Mesothelial cell of epicardium (in vitro differentiated cells): ENCODE measurements at places on chromosomes 4 and X.

GRCh38 chrX:72028701-72029470 is 102.8 kb downstream of the RTL5 start:
- no peak for DNase-seq
- H3K27ac ChIP-seq: peak overlapping the region; percentile 92
- H3K36me3 ChIP-seq: peaks cover 2% of the 10 kb centered on the region
- no peaks in the 10 kb centered on the region for H3K27me3 ChIP-seq
- H3K4me1 ChIP-seq: peaks cover 27% of the 10 kb centered on the region

GRCh38 chrX:109848461-109849050 is 115.5 kb upstream of the ACSL4 start:
- no peak for DNase-seq
- peak overlapping the region; percentile 5 for H3K27ac ChIP-seq
- no peaks in the 10 kb centered on the region for H3K36me3 ChIP-seq
- H3K27me3 ChIP-seq: no peaks in the 10 kb centered on the region
- peaks cover 23% of the 10 kb centered on the region for H3K4me1 ChIP-seq

DNA sequence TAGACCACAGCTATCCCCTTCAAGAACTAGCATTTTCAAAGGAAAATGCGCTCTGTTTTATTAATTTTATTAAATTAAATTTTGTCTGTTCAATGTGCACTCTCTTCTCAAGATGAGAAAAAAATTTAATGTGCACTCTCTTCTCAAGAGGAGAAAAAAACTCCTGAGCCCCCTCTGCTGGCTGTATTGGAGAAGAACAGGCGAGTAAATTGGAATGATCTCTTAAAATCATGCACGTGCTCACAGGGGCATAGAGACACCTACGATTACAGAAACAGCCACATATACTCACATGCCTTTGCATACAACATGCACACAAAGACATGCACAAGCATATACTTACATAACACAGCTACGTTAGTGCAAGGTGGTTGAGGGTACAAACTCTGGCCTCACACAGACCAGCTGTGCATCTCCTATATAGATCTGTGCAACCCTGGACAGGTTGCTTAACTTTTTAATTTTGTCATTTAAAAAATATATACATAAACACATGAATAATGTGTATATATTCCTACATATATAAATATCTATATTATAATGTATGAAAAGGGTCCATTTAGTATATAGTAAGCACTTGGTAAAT is 176.2 kb upstream of the CXorf66 start:
- no peak for DNase-seq
- H3K36me3 ChIP-seq: no peaks in the 10 kb centered on the region
- no peak overlapping the region for H3K27ac ChIP-seq
- H3K4me3 ChIP-seq: no peak overlapping the region
- no peaks in the 10 kb centered on the region for H3K4me1 ChIP-seq
- no peaks in the 10 kb centered on the region for H3K27me3 ChIP-seq

DNA sequence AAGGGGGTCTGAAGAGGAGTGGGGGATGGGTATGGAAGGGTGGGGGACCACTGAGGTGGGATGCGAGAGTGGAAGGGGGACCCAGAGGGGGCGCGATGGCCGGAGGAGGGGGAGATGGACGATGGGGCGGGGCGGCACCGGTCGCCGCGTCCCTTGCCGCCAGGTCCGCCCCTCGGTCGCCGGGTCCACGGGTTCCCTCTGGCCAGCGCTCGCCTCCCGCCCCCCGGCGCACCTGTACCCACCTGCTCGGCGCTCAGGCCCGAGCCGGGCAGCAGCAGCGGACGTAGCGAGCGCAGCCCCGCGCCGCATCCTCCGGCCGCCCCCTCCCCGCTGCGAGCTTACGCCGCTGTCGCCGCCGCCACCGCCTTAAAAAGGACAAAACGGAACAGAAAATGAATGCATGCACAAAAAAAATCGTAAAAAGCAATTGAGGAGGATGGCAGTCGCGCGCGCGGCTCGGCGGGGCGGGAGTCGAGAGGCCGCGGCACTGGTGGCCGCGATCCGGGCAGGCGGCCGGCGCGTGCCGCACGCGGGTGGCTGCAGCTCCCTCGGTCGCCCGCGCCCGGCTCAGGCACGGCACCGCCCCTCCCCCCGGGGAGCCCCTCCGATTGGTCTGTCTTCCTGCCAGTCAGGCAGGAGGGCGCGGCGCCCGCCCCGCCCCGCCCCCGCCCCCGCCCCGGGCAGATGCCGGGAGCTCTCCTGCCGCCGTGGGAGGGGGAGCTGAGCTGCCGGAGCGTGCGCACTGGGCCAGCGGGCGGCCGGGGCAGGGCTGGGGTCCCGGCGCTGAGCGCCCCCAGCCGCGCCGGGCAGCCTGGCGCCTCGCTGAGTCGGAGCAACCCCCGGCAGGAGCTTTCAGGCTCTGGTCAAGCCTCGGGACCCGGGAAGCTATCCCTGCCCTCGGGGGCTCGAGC is at the start of gene JAKMIP1:
JAKMIP1 (minus strand) TSS at position 539 of the 911 bp plus-strand sequence. CDS start 87,699 bp downstream, outside the sequence.
- peaks cover 3% of the 10 kb centered on the region for H3K4me1 ChIP-seq
- H3K27ac ChIP-seq: no peak within 1 kb of the TSS
- H3K36me3 ChIP-seq: no peaks in the 10 kb centered on the region
- peak within 1 kb of the TSS; percentile 56 for H3K4me3 ChIP-seq
- peak; percentile 94 for DNase-seq

- no peaks in the 10 kb centered on the region for H3K27me3 ChIP-seq
- no peak overlapping the region for H3K4me3 ChIP-seq
- no peak for DNase-seq
- no peaks in the 10 kb centered on the region for H3K36me3 ChIP-seq
- H3K4me1 ChIP-seq: peaks cover 7% of the 10 kb centered on the region
Observed at GRCh38 chrX:105117621-105118020, 102.9 kb downstream of the TEX13A start.

DNA sequence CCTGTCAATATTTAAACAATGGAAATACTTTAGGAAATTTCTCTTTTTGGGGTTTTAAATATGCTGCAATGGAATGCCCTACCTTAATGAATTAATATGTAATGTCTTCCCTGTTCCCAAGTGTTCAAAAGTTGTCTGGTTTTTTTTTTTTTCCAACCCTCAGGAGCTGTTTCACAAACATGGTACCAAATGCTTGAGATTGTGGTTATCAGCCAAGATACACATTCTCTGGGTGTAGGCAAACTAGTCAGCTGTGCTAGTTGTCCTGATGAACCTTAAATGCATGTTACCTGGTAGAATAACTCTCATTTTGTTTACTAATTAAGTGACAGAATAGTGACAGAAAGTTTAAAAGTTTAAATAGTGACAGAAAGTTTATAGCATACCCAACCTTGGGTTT is 50.7 kb downstream of the FHL1 start:
- no peak overlapping the region for H3K27ac ChIP-seq
- no peaks in the 10 kb centered on the region for H3K27me3 ChIP-seq
- H3K36me3 ChIP-seq: peaks cover 1% of the 10 kb centered on the region
- H3K4me3 ChIP-seq: no peak overlapping the region

GRCh38 chr4:163269166-163269565 is 63.2 kb downstream of the NPY1R start:
- no peaks in the 10 kb centered on the region for H3K4me1 ChIP-seq
- peaks cover 2% of the 10 kb centered on the region for H3K27me3 ChIP-seq
- no peak overlapping the region for H3K27ac ChIP-seq
- H3K36me3 ChIP-seq: no peaks in the 10 kb centered on the region
- no peak overlapping the region for H3K4me3 ChIP-seq
- DNase-seq: no peak

DNA sequence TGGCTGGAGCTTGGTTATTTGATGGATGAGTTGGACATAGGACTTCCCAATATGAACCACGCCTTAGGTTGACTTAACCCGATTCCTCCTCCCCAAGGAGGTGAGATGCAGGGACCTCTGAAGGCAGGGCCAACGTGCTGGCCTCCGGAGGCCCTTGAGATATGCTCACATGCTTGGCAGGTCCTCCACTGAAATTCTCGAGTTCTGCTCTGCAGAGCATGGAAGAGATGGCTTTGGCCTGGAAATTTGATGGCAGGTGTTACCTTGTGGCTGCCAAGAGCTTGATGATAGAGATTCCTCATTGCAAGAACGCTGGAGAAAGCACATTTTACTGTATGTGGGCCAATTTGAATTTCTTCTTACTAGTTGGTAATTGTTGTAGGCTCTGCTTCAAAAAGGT is 117.4 kb upstream of the LIMCH1 start:
- H3K27me3 ChIP-seq: no peaks in the 10 kb centered on the region
- no peaks in the 10 kb centered on the region for H3K36me3 ChIP-seq
- H3K27ac ChIP-seq: no peak overlapping the region
- H3K4me1 ChIP-seq: peaks cover 27% of the 10 kb centered on the region

DNA sequence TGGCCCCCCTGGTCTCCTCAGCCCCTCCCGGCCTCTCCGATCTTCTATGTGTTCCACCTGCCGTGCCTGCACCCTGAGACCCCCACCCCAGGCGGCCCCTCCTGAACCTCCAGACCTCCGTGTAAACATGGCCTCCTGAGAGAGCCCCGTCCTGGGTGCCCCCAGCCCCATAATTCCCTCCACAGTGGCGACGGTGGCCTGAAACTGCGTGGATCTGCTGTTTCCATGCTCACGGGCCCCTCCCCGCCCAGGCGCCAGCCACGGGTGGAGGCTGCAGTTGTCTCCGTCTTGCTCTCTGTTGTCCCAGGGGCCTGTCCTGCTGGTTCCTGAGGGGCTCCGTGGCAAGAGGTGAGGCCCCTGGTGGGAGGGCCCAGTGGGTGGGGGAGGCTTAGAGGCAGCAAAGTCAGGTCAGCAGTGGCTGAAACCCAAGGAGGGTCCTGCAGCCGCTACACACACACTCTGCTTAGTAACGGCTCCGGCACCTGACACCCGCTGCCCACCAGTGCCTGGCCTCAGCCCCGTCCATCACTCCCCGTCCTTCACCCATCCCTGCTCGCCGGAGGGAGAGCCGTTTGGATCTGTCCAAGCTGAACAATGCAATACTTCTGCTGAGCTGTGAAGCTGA is 75.8 kb downstream of the FAM53A start:
- no peak for DNase-seq
- no peaks in the 10 kb centered on the region for H3K36me3 ChIP-seq
- no peak overlapping the region for H3K4me3 ChIP-seq
- no peak overlapping the region for H3K27ac ChIP-seq
- H3K4me1 ChIP-seq: no peaks in the 10 kb centered on the region

GRCh38 chrX:15881381-15881897 is 26.8 kb upstream of the AP1S2 start:
- H3K4me1 ChIP-seq: no peaks in the 10 kb centered on the region
- H3K27ac ChIP-seq: no peak overlapping the region

DNA sequence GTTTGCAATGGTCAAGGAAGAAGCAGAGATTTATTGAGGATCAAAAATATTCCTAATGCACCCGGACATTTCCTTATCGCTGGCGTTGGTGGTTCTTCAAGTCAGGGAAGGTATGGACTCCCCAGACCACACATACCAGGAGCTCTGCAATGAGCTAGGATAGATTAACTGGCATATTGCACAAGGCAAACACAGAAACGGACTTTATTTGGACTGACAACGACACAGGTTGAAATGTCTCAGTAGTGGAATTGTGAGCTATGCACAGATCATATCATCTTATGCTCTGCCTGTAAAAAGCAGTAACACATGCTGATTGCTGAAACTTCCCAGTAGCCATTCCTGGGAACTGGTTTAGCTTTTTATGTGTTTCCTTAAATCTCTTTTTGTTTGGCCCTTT is 1.7 kb downstream of the TSPAN7 start:
- no peak overlapping the region for H3K27ac ChIP-seq
- no peaks in the 10 kb centered on the region for H3K36me3 ChIP-seq
- H3K4me3 ChIP-seq: peak overlapping the region; percentile 83

DNA sequence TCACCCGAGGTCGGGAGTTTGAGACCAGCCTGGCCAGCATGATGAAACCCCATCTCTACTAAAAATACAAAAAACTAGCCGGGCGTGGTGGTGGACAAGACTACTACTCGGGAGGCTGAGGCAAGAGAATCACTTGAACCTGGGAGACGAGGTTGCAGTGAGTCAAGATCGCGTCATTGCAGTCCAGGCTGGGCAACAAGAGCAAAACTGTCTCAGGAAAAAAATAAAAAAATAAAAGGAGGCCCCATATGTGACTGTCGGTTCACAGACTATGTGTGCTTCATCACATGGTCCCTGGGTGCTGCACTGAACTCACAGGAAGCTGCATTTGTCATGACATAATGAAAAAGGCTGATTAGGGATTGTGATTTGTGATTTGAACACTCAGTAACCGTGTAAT is 6.4 kb downstream of the TRIML1 start:
- no peak overlapping the region for H3K27ac ChIP-seq
- H3K4me1 ChIP-seq: peaks cover 6% of the 10 kb centered on the region
- no peaks in the 10 kb centered on the region for H3K27me3 ChIP-seq
- DNase-seq: no peak
- H3K36me3 ChIP-seq: no peaks in the 10 kb centered on the region
